ENCODE measurements at places on chromosomes 12 and 14.

DNA sequence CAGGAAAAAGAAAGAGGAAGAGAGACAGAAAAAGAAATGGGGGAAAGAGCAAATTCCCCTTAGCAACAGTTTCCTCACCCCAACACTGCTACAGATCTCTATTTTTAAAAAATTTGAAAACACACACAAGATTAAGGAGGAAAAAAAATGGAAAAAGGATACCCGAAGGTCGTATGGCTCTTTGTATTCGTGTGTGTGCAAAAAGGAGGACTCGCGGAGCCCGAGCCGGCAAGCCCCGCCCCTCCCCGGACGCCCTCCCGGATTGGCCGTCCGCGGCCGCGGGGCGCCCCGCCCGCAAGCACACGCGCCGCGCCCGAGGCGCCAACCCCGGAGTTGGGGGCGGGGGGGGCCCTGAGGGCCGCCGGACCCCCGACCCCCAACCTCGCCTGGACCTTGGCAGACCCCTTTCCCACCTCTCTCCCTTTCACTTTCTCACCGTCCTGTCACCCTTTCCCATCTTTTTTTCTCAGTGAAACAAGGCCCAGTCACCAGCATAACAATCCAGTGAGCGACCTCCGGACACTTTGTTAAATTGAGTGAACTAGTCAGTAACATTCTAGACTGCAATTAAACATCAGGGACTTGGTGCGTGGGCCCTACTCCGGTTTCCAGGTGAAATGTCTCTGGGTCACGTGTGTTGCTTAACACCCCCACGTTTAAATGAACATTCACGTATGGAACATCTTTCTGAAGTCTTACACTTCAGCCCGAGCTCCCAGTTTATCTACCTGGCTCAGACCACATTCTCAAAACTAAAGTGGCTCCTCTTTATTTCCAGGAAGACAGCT lies at the start of gene C14orf93:
Gene C14orf93 (minus strand): TSS at position 205 of the 788 bp plus-strand sequence. CDS start 11,120 bp downstream, outside the sequence.
- DNase-seq = no peak

DNA sequence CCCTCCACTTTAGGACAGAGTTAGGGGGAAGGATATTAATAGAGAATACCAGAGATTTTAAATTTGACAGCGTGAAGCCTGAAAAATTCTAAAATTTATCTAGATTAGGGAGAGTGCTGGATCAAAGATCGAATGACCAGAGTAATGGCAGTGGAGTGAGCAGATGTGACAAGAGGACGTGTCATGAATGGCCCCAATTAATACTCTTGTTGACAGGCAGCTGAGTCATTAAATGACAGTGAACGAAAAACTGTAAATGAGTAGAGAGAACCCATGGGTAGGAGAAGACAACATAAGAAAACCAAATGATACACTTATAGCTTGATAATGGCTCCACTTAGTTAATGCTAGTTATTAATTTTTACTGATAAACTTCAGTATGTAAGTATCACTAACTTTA lies 73.9 kb upstream of the PLEKHA5 start:
- DNase-seq = no peak

GRCh38 chr14:76012354-76012753 lies 26.8 kb downstream of the IFT43 start:
- DNase-seq = no peak

GRCh38 chr12:42021469-42021868 lies 123.2 kb downstream of the GXYLT1 start:
- no peak for DNase-seq

All from GM04503 (cell line).